NCI-H524 (cell line): ENCODE measurements at places on chromosomes 3 and 15.

- DNase-seq, result no peak
Observed at GRCh38 chr3:56061279-56061626, 407.0 kb downstream of the ERC2 start.

DNA sequence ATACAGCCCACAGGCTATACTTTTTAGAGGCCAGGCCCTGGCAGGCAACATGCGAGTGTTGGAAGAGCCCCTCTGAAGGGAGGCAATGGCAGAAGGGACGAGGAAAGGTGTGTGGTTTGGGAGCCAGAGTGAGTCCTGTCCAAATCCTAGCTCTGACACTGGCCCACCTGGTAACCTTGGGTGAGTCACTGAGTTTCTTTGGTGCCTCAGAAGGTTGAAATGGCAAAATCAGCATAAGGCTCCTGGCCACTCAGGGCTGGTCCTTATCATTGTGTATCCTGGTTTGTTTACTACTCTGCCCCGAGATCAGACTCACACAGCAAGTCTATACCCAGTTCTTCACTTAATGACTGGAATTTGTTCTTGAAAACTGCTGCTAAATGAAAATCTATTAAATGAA, 71.4 kb upstream of the TLE3 start:
- DNase-seq, result no peak

GRCh38 chr15:90262426-90262825, 3.0 kb upstream of the NGRN start:
- no peak for DNase-seq

DNA sequence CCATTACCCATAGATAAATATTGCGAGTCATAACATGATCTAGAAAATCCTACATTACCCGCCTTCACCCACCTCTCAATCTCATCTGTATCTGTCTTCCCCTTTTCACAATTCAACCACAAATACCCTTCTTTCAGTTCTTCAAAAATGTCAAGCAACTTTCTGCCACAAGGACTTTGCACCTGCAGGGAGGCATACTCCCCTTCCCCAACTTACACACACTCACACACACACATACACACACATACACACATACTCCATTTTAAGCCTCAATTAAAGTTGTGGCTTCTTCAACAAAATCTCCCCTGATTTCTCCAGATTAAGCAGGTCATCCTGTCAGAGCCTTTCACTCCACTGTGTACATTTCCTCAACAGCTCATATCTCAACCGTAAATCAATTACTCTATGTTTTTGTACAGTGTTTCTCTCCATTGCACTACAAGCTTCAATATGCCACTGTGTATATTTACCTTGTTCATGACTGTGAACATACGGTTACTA, 33.1 kb upstream of the CCDC50 start:
- no peak for DNase-seq

DNA sequence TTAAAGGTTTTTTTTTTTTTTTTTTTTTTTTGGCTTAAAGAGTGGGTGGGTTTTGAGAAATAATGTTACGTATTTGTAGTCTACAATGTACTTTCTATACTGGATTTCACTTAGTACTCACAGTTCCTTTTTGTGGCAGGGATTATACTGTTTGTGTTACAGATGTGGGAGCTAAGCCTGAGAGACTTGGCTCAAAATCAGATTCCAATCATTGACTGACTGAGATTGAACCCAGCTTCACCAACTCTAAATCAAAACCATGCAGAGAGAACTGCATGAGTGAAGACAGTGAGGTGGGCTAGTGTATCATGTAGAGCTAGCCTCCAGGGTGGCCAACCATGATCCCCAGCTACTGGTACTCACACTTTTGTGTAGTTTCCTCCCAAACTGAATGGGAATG, 68.0 kb downstream of the TMEM108 start:
- DNase-seq, result no peak

DNA sequence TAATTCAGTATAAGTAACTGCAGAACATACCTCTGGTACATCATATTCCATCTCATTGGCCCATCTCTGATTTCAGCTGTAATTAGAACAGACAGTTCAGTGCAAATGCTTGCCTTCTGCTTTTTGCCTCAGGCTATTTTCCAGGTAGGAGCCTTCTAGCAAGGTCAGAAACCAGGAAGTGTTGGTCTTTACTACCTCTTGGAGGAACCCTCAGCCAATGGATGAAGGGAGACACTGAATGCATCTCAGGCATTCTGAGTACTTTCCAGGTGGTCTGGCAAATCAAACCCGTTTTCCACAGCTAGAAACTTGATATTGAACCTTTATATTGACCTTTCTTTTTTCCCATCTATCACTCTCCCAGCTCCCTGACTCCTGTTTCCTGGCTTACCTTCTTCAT, 348.5 kb upstream of the SOX2 start:
- DNase-seq, result no peak

DNA sequence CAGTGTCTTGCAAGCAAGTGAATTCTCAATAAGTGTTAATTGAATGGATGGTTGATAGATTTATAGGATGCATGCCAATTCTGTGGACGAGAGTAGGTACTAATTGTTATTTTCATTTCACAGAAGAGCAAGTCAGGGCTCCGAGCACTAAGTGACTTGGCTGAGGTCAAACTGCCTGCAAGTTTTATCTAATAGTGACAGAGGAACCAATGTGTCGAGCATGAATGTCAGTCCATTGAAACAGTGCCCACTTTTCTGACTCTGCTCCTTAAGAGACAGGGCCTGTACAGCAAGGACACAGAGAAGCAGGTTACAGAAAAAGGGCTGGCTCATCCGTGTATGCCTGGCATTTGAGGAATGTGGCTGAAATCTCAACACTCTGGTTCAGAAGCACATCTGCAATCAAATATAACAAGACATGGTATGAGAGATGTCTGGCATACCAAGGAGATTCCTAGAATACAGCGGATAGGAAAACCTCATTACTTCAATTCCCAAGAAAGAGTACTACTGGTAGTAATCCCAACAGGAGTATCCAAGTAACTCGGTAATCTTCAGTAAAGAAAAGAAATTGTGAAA, 6.0 kb upstream of the B3GNT5 start:
- no peak for DNase-seq

GRCh38 chr3:60772584-60772983, 478.7 kb downstream of the FHIT start:
- DNase-seq, result no peak

DNA sequence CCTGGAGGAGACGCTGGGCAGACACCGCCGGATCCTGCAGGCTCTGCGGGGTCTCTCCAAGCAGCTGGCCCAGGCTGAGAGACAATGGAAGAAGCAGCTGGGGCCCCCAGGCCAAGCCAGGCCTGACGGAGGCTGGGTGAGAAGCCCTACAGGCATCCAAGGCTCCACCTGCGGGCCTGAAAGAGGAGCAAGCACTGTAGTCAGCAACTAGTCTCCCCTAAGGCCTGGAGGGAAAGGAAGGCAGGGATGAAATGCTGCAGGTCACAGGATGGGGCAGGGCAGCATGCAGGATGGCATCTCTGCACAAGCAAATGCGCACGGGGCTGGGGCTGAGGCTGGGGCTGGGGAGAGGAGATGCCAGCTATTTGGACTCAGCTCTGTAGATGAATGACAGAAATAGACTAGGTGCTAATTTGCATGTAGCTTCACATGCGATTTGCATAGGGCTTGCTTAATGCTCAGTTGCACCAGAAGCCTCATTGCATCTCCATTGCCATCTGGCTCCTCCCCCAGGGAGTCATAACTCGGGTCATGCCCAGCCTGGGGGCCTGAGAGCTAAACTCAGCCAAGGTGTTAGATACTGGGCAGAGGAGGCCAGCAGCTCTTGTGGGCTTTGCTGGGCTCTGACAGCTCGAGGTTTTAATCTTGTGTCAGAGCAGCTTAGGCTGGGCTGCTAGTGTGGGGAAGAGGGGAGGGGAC, 5.2 kb upstream of the CPLX3 start:
- DNase-seq, result peak; percentile 87

DNA sequence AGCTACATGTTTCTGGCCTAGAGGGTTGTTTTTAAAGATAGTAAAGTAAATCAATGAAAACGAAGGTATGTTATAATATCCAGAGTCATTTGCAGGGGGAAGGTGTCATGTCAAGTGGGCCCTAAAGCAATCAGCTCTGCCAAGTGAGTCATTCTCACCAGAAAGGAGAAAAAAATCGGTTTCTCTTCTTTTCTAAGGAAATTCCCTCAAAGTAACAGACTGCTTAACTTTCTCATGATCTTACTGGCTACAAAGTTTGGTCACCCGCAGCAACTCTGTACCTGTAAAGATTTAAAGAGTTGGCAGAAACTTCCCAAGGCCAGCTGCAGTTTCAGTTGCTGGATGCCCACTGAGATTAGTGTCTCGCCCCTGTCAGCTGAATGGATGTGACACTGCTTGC, 5.5 kb upstream of the FSIP1 start:
- DNase-seq, result no peak

GRCh38 chr3:128316481-128316891, 150.2 kb downstream of the DNAJB8 start:
- DNase-seq, result no peak

DNA sequence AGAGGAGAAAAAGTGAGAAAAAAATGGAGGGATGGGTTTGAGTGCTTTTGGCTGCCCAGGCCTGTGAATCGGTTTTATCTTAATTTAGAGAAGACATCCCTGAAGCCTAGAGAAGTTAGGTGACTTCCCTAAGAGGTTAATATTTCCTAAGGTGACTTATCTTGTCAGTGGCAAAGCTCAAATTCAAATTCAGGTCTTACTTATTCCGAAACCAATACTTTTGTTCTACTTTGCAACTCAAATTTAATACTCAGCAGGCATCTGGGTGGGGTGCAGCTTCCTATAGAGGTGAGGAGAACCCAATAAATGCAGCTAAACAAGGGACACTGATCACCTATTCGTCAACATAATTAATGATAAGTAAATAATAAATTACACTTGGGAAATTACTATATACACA, 54.9 kb upstream of the MYRIP start:
- DNase-seq, result no peak

GRCh38 chr3:100261485-100261903, 702 bp downstream of the TBC1D23 start:
- no peak for DNase-seq

DNA sequence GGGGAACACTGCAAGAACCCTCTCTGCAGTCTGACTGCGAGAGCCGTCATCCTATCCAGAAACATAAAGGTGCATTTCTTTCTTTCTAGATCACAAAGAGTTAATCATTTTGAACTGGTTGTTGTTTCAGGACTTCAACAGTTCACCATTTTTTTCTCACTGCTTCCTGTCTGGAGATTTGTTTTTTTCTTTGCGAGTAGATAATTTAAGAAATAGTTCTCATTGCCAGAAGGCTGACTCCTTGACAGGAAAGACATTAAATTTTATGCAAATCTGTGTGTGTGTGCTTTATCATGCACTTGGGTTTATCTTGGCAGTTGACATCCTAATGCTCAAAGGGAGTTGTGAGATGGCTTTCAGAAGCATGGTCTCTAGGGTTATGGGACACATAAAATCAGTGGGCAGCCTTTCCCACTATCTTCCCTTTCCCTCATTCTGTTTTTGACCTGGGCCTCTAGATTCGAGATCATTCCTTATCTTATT, 123.5 kb upstream of the TBL1XR1 start:
- no peak for DNase-seq

- DNase-seq, result no peak
Observed at GRCh38 chr3:69930564-69930963, 69.0 kb upstream of the SAMMSON start.

DNA sequence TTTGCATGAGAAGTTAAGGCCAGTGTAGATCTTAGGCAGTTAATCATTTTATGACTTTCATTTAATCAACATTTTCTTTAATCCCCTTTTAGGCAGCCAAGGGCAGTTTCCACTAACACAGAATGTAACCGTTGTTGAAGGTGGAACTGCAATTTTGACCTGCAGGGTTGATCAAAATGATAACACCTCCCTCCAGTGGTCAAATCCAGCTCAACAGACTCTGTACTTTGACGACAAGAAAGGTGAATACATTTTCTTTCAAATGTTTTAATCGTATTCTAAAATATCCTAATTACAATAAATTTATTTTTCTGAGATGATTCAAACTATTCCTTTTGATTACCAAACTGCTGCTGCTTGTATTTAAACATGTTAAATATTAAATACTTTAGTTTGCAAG, 843.2 kb downstream of the CADM2 start:
- DNase-seq, result peak; percentile 11

- DNase-seq, result peak; percentile 88
Observed at GRCh38 chr3:71968544-71968943, 183.6 kb upstream of the PROK2 start.

DNA sequence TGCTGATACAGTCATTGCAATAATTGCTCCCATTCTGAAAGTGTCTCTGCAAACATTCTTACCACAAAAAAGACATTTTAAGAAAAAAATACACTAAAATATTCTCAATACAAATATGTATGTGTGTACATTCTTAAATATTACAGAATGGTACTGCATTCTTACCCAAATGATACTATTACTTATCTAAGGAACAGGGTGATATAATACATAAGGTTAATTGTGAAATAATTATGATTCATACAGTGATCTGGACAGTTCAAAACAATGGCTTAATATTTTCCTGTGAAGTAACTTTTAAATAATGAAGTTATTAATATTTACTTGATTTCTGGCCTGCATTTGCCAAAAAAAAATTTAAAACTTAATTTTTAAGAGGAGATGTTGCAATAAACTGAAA, 694.6 kb downstream of the TUSC7 start:
- DNase-seq, result no peak

DNA sequence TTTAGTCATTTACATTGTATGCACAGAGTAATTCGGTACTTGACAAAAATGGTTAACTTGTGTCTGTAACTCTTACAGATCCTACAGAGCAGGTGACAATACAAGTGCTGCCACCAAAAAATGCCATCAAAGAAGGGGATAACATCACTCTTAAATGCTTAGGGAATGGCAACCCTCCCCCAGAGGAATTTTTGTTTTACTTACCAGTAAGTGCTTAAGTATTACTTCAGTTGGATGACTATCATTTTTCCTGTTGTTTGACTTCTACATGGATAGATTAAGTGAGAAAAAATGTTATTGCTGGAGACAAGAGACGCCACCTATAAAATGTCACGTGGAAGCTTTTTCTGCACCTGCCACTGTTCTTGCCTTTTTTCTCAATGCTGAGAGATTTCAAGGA, 173.2 kb downstream of the ALCAM start:
- DNase-seq, result no peak

DNA sequence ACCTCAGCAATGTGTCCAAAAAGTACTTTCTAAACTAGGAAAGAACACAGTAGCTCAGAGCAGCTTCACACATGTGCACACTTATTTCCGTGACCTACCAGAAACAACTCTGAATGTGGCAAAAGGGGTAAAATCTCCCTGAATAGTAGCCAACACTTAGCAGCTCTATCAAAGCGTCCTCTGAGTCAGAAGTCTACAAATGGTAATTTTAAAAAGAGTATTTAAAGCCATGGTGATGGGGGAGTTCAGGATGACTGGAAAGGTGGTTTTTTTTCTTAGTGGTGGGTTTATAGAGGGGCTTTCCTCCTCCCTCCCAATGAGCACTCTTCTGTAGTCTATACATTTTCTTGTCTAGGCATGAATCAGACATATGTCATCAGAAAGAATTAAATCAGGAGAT, 223.8 kb upstream of the PRICKLE2 start:
- DNase-seq, result no peak

DNA sequence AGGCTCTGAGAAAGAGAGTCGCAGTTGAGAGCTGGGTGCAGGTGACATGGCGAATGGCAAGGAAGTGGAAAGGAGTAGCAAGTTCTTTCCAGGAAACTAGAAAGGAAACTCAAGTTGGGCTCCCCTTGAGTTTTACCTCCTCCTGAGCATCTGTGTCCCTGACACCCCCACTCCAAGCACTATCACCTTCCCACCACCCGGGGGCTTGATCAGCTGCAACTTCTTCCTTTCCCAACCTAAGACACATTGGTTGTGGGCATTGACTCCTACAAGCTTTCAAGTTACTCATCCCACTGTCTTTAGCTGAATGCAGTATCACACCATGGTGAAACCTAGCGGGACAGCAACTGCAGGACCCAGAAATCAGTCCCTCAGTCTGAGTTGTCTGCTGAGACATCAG, 256.6 kb upstream of the NR2F2 start:
- DNase-seq, result no peak
